ENCODE measurements at places on chromosomes 7 and 10.
A peak's percentile ranks its signal among the peaks of the same experiment; 100 is the strongest.

- no peak for DNase-seq
Measured at GRCh38 chr10:87961314-87961713, 97.9 kb downstream of the PTEN start.

- no peak for DNase-seq
Measured at GRCh38 chr10:1400101-1401070, 336.9 kb downstream of the ADARB2 start.

- no peak for DNase-seq
Measured at GRCh38 chr10:103569896-103570295, 76.4 kb downstream of the NEURL1 start.

DNA sequence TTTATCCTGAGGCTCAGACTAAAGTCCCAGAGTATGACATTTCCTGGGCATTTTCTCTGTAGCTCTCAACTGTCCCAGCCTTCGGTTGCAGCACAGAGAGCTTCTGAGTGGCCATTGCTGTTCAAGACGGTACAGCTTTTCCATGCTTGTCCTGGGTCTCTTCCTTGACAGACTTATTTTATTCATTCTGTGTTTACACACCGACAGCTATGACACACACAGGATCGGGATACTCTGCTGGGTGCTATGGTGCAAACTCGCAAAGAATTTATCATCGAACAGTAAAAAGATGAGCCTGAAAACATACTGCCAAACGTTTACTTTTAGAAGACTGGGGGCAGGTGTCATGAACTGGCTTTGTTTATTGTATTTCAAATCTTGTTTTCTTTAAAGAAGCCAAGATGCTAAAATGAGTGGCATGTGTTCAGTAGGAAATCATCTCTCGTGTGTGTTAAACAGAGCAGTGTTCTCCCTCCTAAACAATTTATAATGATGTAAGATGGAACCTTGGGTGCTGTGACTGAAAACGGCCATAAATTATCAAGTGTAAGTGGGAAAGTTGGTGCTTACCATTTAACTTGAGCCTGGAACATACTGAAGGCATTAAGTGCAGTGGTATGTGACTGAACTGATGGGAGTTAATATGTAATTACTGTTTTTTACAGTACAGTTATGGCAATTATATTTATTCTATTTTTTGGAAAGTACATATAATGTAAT, 120.8 kb downstream of the CELF2 start:
- no peak for DNase-seq

DNA sequence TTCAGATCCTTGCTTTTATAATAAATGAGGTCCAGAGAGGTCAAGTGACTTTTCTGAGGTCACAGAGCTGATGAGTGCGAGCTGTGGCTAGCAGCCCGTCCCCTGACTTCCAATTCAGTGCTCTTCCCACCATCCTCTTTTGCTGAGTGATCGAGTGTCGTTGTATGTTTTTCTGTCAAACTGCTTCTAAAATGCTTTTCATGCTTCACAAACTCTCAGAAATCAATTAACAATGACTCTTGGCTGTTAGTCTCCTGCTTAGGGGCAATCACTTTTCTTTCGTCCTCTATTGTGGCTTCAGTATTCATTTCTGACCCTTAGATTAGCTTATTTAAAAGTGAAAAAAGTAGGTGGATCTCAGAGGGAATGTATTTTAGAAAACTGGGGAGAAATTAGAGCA, 423.7 kb downstream of the DPP6 start:
- DNase-seq, result no peak

DNA sequence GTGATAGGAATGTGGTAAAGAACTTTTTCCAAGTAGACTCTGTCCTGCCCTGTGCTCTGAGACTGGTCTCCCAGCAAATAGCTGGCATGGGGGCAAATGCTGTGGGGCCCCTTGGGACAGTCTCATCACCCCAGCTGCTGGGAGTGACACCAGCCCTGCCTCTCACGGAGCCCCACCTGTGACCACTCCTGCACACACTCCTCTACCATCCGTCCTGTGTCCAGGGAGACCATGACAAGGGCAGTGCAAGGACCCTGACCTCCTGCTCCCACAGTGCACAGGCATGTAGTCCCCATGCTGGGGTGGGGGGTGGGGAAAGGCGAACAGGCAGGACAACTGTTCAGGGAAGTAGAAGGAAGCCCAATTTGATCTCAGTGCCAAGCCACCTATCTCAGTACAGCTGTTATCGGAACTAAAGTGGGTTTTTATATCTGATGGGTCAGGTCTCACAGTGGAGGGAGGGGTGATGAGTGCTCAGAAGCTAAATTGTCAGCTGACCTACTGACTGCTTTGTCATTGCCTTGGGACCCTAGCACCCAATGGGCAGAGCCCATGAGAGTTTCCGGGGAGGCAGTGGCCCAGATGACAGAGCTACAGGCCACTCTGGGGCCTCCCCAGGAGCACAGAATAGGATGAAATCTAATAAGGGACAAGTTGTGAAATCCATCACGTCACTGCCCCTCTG, 24.5 kb downstream of the VSTM4 start:
- DNase-seq, result no peak

- DNase-seq, result no peak
Measured at GRCh38 chr7:20697351-20697750, 81.9 kb downstream of the ABCB5 start.

DNA sequence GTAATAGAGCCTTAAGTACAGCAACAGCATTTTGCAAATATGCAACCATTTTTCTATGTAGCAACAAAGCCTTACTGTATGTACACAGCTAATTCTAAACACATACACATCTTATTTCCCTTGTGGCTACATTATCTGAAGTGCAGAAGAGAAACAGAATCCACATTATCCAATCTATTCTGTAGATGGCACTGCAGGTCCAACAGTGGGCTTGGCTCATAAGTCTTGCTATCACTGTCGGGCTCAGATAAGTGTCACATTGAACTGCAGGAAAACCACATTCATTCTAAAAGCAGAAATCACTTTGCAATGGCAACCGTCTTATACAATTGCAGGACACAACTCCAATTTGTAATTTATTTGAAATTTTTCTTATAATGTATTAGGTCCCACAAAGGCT, 109.8 kb upstream of the NOBOX start:
- peak; percentile 22 for DNase-seq

- DNase-seq, result no peak
Measured at GRCh38 chr7:25926891-25927625, 224.9 kb upstream of the NFE2L3 start.

Measured in NT2/D1 (cell line).